Vagina (tissue), 2 donors: ENCODE measurements at places on chromosomes 7 and 10.

- DNase-seq, result no peak
These were observed 742.5 kb downstream of the NXPH1 start for GRCh38 chr7:9175871-9176270.

- DNase-seq, result no peak
These were observed 92.4 kb downstream of the GLI3 start for GRCh38 chr7:42144604-42145003.

GRCh38 chr7:131525820-131526219 lies 30.6 kb downstream of the PODXL start:
- DNase-seq, result no peak

GRCh38 chr10:128078136-128078969 lies 47.9 kb downstream of the MKI67 start:
- DNase-seq, result no peak

GRCh38 chr10:52216852-52217251 lies 97.2 kb upstream of the DKK1 start:
- DNase-seq, result no peak

DNA sequence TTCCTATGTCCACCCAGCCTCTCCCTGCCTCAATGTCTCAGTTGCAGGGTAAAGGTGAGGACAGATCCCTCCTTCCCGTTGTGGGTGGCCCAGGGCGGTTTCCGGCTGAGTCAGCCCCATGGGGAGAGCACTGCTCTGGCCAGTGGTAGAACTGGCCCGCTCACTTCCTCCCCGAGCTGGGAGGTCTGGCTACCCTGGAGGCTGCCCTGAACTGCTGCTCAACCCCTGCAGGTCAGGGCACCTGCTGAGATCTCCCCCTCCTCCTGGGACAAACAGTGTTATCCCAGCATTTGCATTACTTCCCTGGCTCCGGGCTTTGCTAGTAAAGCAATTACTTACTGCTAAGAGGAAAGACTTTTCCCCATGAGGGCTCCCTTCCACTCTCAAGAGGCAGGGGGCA lies 21.4 kb upstream of the IMPDH1 start:
- no peak for DNase-seq

DNA sequence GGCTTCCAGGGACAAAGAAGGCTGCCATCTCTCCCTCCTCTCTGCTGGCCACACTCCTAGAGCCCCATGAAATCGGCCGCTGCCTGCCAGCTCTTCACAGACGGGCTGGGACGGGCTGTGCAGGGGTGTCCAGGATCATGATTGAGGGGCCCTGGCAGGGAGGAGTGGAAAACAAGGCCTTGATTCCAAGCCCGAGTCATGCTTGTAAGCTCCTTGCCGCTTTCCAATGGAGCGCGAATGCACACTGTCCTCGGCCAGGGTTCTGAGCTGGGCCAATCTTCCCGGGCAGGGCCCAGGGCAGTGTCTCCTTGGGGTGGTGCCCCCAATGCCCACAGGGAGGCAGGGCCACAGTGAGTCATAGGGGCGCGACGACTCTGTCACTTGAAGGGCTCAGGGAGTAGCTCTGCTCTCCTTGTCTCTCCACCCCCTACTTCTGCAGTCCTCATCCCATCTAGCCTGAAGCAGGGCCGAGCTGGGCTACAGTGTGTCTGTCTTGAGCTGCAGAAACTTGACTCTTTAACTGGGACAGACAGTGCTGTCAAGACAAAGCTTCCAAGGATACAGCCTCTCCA lies 186.2 kb upstream of the SVIL start:
- no peak for DNase-seq

- DNase-seq, result no peak
These were observed 1119.2 kb downstream of the CNTNAP2 start for GRCh38 chr7:147235645-147236382.

GRCh38 chr10:75569506-75569905 lies 138.1 kb downstream of the LRMDA start:
- DNase-seq, result no peak

GRCh38 chr7:17130281-17131059 lies 168.0 kb upstream of the AHR start:
- no peak for DNase-seq

DNA sequence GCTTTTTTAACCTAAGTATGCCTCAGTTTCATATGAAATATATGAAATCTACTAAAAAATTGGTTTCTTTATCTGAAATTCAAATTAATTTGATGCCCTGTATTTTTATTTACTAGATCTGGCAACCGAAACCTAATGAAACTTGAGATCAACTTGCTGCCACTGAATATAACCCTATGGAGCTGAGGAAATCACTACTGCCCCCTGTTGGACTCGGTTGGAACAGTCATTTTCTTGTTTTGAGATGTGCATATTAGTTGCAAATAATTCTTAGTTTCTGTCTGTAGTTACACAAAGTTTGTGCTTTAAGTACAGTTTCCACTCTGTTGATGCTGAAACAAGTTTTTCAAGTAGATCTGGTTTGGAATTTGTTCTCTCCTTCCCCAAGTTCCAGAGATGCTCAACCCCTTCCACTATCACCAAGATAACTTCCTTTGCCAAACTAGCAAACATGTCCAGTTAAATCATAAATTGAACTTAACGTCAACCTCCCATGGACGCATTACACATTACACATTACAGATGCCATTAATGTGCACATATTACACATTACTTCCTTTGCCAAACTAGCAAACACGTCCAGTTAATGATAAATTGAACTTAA lies 22.2 kb upstream of the EXOC4 start:
- DNase-seq, result no peak

DNA sequence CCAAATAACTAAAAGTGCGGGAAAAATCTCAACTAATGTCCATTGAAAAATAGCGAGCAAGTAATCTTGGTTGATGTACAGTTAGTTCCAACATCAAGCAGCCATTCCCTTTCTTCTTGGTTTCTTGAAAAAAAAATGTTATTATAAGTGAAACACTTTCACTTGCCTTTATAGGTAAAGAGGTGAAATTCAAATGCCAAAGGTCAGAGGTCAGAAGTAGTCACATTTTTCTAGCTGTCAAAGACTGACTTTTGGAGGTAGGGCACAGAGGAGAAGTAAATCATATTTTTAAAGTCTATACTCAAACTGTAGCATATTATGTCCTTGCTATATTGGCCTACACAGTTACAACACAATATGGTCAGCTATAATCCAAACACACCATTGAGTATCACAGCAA lies 62.3 kb downstream of the CHCHD3 start:
- DNase-seq, result no peak

DNA sequence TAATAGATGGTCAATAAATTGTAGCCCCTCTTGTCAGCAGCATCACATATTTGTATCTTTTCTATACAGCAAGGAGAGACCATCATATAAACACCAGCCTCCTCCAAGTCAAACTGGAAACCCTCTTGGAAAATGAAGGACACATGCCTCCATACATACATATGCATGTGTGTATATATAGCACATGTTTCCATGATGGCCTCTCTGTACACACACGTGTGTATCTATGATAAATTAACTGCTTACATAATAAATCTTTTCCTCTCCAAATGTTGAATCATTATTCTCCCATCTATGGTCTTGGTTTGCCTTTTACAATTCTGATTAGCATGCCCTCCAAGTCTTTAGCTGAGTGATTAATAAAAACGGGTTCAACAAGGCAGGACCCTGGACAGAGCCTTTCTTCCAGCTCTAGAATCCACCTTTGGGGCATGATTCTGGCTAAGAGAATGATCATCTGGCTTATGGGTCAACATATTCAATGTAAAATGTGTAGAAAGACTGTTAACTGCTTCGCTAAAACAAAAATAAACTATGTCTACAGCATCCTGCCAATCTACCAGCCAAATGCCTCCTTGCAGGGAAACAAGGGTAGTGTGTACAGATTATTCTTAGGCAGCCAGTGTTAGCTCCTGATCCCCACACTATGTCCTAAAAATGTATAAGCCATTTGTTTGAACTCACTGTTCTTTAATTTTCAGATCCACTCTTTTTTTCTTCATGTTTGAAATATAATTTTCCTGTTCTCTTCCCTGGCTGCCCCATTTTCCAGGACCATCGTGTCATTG lies 70.0 kb downstream of the CRTAC1 start:
- no peak for DNase-seq

- no peak for DNase-seq
These were observed 66.7 kb upstream of the PITRM1 start for GRCh38 chr10:3239066-3239919.

- DNase-seq, result no peak
These were observed 28.9 kb upstream of the CREB3L2 start for GRCh38 chr7:138030679-138031351.

DNA sequence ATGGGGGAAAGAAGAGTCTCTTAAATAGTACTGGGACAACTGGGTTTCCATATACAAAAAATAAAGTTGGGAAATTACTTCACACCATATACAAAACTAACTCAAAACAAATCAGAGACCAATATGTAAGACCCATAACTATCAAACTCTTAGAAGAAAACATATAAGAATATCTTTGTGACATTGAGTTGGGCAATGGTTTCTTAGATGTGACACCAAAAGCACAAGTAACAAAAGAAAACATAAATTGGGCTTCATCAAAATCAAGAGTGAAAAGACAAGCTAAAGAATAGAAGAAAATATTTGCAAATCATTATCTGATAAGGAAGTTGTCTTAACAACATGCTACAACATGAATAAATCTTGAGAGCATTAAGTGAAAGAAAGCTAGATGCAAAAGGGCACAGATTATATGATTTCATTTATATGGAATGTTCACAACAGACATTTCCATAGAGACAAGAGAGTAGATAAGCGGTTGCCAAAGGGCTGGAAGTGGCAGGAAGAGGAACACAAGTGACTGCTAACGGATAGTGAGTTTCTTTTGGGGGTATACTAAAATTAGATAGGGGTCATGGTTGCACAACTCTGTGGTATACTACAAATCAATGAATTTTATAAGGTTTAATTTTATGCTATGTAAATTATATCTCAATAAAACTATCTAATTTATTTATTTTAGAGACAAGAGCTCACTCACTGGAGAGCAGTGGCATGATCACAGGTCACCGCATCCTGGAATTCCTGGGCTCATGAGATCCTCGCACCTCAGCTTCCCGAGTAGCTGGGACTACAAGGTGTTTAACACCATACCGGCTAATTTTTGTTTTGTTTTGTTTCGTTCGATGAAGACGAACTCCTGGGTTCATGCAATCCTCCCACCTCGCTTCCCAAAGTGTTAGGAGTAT lies 35.4 kb downstream of the JMJD1C start:
- no peak for DNase-seq

DNA sequence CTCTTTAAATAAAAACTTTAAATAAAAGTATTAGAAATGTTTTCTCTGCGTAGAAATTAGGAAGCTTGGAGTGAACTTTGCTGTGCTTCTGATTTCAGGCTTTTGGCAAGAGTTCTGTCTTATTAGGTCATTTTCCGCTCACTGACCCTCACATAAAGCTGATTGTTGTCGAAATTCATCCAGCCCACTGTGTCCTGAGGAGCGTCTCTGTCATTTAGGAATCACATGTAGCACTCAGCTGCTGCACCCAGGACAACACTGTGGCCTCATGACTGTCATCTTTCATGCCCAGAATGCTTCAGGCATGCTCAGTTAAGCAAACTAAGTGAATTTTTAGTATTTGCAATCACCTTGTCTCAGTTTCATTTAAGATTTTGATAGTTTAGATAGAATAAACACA lies 57.8 kb upstream of the MSRB2 start:
- DNase-seq, result no peak

DNA sequence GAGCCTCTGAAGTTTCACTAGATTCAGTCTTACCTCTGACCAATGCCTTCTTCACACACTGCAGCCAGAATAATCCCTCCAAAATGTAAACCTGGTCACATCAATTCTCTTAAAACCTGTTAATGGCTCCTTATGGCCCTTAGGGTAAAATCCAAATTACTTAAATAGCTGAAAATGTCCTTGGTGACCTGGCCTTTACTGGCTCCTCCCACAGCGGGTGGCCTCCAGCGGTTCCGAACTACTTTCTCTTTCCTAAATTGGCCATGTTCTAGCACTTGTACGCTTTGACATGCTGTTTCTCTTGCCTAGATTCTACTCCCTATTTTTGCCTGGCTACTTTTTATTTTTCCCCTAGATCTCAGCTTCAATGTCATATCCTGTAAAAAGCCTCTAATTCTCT lies 36.1 kb downstream of the AGK start:
- no peak for DNase-seq

DNA sequence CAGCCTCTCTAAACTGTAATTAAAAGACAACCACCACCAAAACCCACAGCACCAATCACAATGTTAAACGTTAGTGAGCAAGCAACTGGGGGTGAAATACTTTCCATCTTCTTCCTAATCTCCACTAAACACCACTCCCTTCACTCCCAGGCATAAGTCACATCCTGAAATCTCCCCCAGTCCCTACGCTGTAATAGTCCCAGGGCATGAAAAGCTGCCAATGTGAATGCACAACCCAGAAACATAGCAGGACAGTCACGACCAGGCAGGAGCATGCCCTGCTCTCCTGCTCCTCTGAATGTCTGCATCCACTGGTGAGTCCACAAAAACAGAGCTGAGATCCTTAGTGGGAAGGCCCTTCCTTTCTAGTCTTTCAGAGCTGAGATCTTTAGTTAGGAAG lies 288.9 kb downstream of the PARD3 start:
- DNase-seq, result no peak

GRCh38 chr10:102451105-102451969 lies at the start of gene C10orf95:
Gene C10orf95 (minus strand): TSS chr10:102451543. CDS start chr10:102451093, 450 bp downstream.
- DNase-seq, result no peak

DNA sequence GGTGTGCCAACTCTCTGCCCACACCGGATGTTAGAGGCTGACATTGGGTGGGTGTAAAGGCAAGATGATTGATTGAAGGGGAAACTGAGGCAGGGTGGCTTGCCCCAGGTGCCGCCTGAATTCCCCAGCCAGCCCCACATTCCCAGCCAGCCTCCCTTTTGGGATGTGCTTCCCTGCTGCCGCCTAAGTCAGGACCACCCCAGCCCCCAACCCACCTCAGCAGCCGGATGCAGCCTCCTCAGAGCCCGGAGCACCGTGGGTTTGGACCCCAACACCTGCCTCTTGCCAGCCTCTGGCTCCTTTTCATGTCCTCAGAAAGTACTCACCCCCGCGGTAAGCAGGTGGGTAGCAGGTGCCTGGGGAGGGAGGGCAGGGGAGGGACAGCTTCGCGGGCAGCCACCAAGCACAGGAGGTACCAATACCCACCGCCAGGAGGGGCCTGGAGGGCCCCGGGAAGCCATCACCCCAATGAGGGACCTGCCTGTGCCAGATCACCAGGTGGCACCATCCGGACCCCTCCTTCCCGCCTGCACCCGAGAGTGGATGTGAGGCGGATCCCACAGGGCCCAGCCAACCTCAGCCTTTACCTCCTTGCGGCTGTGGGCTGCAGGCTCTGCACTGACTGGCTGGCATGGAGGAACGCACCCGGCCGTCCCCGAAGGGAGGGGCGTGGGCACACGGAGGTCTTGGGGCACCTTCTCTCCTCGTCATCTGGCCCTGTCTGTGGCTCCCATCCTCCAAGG lies 60.5 kb downstream of the PWWP2B start:
- DNase-seq, result no peak

DNA sequence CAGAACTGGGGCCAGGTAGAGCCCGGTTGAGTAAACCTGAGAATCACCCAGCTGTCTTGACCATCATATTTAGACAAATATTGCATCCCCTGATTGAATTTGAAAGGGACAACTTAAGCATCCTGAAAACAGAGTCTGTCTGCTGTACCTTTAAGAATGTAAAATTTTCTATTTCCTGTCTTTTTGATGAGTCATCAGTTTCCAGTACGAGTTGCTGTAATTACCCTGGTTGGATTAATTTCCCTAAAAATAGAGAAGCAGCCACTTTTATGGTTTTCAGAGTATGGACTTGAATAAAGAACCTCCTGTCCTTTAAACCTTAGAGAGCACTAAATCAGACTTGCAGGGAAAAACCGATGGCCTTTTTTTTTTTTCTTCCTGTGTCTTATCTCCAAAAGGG lies 164.6 kb upstream of the SH2B2 start:
- no peak for DNase-seq

GRCh38 chr7:77362905-77363304 lies 53.2 kb downstream of the GSAP start:
- no peak for DNase-seq
